ENCODE measurements at places on chromosomes 13 and 19.

- peak; percentile 8 for DNase-seq
Observed at GRCh38 chr13:36815062-36815461, 4.0 kb upstream of the RFXAP start.

- DNase-seq = no peak
Observed at GRCh38 chr13:43273362-43273761, 250.0 kb downstream of the DNAJC15 start.

DNA sequence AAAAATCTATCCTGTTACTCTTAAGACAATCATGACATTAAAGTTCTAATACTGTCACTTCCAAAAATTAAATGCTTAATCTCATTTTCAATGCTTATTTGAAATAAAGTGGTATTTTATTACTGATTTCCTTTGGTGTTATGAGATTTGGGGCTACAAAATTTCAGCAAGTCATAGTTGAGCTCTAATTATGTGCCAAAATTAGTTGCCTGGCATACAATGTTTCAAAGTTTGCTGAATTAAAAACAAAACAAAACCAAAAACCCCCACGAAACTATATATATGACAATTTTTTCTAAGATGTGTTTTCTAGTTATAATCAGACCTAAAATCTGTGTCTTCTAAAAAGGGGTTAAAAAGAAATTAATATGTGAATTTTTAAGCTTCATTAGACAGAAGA lies 62.2 kb downstream of the KCNRG start:
- no peak for DNase-seq

DNA sequence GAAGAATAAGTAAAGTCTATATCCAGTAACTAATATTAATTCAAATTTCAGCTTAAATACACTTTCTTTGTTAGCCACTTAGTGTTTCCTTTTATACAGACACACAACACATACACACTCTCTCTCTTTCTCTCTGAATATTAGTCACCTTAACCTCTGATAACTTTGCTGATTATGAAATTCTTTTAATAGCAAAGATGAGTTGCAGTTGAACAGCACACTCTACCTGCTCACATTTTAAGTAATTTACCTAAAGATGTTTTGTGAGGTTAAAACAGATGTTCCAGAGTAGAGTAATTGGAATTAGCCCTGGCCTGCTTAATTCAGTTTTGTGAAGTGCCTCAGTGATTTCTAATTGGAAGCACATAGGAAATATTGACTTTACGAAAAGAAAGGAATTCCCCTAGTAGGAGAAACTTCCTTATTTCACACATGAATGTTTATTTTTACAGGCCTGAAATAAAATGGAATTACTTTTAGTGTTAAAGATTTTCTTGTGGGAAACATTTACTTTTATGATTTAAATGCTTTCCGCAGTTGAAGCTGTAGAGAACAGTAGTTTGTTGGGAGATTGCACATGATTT lies 184.3 kb downstream of the MYO16 start:
- DNase-seq = no peak

DNA sequence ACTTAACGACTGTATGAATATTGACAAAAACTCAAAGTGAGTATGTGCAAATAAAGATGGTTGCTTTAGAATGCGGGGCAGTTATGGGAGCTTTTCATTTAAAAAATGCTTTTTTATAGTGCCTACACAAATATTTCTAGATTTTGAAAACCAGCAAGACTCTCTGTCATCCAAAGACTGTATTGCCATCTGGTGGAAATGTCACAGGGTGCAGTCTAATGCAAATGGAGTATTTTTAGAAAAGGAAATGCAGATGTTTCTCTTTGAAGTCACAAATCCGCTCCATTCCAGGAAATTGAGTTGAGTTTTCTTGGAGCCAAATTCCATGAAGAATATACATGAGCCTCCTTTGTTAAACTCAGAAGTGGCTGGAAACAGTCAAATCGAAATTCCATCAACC lies 2.3 kb upstream of the C1QTNF9B start:
- DNase-seq = peak; percentile 37
